Activated CD4-positive, alpha-beta T cell treated with anti-CD3 and anti-CD28 coated beads, Interleukin-2, amount 50 U/mL, for 4 hours (primary cell): ENCODE measurements at places on chromosomes 11 and 22.

GRCh38 chr22:45886540-45886939 is 90.4 kb downstream of the WNT7B start:
- no peak for DNase-seq

DNA sequence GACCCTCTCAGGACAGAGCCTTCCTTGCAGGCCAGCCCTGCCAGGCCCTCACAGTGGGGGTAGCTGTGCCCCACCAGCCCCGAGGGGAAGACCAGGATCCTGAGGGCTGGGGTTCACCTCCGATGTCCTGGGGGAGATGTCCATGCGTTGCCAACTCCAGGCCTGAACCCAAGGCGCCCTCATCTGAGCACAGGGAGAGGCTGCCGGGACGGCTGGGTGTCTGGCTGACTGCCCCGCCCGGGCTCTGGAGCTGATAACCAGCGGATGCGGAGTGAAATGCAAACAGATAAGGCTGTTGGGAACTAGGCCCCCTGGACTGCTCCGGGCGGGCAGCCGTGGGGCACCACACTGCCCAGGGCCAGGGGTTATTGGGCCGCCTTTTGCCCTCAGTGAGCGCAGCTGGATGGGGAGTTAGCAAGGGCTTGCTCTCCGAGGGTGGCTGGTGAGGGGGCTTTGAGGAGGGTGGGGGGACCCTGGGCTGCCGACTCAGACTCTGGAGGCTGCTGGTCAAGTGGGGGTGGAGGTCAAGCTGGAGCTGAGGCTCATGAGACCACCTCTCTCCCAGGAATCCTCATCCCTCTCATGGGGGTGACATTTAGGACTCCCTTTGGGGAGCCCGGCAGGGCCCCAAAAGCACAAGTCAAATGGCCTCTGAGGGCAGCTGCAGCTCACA is 5.6 kb upstream of the MUC6 start:
- no peak for DNase-seq

DNA sequence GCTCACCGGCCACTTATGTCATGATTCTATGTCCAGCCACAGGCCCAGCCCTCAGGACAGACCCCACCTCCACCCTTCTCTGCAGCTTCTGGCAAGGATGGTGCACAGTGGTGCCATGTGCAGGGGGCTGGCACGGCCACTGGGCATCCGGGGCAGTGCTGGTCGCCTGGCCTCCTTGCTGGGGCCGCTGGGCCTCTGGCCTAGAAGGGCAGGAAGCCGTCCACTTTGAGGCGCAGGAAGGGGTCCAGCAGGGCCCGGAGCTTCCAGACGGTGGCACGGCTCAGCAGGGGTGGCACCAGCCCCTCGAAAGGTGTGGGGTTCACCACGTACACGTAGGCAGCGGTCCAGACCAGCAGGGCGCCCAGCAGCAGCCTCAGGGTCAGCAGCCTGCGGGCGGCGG is 2.4 kb downstream of the CCDC188 start:
- DNase-seq: no peak

- no peak for DNase-seq
These were observed 864 bp upstream of the EHBP1L1 start for GRCh38 chr11:65574811-65575567.

DNA sequence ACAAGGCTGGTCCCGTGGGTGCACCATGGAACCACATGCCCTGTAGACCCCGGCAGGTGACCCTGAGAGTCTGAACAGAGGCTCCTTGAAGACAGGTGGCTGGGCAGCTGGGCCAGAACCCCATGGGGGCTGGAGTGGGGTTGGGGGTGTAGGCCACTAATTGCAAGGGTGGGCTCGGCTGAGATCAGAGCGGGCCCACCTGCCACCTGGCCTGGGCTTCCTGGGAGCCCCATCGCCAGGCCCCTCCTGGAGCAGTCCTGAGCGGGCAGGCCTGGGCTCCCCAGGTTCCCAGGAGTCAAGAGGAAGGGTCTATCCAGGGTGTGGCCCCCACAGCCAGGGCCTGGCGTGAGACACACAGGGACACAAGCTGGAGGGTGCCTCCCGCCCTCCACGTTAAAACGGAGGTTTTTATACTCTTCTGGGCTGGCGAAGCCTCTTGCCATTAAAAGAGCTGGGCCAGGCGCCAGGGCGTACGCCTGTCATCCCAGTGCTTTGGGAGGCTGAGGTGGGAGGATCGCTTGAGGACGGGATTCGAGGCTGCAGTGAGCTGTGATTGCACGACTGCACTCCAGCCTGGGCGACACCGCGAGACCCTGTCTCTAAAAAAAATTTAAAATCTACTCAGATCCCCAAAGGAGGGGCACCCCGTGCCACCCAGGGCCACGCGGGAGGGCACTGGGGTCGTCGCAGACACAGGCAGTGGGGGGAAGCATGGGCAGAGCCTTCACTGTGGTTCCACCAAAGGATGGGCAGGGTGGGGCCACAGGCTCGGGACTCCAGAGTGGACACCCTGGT is 4.8 kb upstream of the TRABD start:
- DNase-seq: no peak

DNA sequence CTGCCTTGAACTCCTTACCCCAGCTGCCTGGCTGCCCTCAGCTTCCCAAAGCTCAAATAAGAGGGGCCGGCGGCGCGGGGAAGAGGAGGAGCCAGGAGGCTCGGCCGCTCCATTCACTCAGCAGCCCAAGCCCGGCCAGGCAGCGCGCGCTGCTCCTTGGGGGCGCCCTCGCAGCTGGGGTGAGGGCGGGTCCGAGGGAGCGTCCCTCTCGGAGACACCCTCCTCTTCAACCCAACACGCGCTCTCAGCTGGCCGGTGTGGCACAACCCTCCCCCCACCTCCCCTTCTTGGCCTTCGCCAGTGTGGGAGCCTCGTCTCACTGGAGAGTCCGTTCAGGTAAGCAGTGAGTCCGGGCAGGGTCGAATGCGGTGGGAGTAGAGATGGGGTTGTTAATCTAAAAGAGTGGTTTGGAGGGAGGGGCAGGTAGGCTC is at the start of gene WT1:
Gene WT1 (minus strand): TSS at position 29 of the 431 bp plus-strand sequence.
- DNase-seq: no peak

- no peak for DNase-seq
These were observed 204.4 kb downstream of the FAM76B start for GRCh38 chr11:95585069-95585751.

GRCh38 chr11:7638710-7639642 is 34.3 kb downstream of the CYB5R2 start:
- no peak for DNase-seq

- no peak for DNase-seq
These were observed 871 bp downstream of the BDNF start for GRCh38 chr11:27699242-27699925.

- no peak for DNase-seq
These were observed 72.2 kb downstream of the LARGE2 start for GRCh38 chr11:45994371-45995341.

- DNase-seq: no peak
These were observed 1.7 kb downstream of the TM7SF2 start for GRCh38 chr11:65113361-65113756.

DNA sequence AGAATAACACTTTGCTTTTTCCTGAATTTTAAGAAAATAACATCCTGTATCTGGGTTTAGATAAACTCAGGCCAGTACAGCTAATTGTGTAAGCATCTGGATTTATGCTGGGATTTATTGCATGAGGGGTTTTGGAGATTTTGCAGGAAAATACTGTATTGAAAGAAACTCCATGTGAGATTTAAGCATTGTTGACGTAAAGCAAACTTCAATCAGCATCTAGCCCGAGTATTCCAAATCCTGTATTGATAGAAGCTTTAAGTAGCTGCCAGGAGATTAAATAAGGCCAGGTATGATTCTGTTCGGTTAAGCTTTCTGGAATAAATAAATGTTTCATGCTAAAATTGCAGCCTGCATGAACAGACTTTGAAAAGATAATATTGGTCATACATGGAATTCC is 36.3 kb upstream of the LYVE1 start:
- no peak for DNase-seq

GRCh38 chr11:102794382-102794781 is 3.6 kb downstream of the MMP1 start:
- no peak for DNase-seq

GRCh38 chr11:69940246-69940610 is 121.0 kb upstream of the FGF3 start:
- DNase-seq: no peak

GRCh38 chr22:41876275-41876674 is 38.6 kb downstream of the SHISA8 start:
- DNase-seq: no peak
